ENCODE measurements at places on chromosomes 11 and 22. TPM values are rescaled to one million over a fixed set of nuclear protein-coding genes. Genes with fewer than 3 reads are reported as not detected.

GRCh38 chr11:133957900-133958299, 1.1 kb upstream of the IGSF9B start:
- H3K4me3 ChIP-seq, result no peak overlapping the region
- peak; percentile 41 for DNase-seq
- no peaks in the 10 kb centered on the region for H3K36me3 ChIP-seq
- peaks cover 19% of the 10 kb centered on the region for H3K4me1 ChIP-seq

Gene LARGE2
- 1.0 TPM for total RNA-seq

Gene OR52E8
- not detected for total RNA-seq

Gene GRAP2
- total RNA-seq, result 65.1 TPM

Gene SNX32
- total RNA-seq, result 2.0 TPM
